ENCODE measurements at places on chromosomes 1 and 21. TPM values are rescaled to one million over a fixed set of nuclear protein-coding genes. Genes with fewer than 3 reads are reported as not detected.

DNA sequence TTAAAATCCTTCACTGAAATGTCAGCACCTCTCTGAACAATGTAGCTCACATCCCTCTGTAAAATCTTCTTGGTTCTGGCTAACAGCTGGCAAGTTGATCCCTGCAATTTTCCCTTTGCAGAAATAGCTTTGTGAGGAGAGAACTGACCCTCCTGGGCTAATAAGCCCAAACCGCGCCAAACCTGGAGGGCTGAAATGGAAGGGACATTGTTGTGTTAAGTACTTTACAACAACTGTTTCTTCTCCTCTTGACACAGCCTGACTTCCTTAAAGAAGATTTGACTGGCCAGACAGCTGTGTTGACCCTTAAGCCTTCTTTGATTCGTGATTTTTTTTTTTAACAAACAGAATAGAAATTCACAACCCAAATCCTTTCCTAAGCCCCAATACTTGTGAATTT is 5.7 kb downstream of the LMX1A start:
- H3K36me3 ChIP-seq = no peaks in the 10 kb centered on the region
- no peak overlapping the region for H3K27ac ChIP-seq
- peaks cover 96% of the 10 kb centered on the region for H3K27me3 ChIP-seq
- DNase-seq = no peak
- no peaks in the 10 kb centered on the region for H3K4me1 ChIP-seq
- no peak overlapping the region for H3K4me3 ChIP-seq

DNA sequence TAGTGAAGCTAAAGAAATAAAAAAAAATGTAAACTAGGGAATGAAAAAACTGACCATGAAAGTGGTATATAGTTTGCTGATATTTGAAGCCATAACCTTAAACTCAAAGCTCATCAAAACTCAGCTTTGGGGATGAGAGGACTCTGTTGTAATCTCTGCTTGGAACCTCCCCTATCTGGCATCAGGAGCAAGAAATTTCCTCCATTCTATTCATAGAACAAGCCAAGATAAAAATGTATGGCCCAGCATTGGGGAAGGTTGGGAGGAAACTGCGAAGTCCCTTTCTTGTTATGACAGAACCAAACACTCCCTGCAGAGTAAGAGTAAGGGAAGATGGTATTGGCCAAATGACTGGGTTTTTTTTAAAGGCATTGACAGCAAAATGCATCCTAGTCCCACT is 35.6 kb downstream of the MCOLN2 start:
- no peak overlapping the region for H3K27ac ChIP-seq
- no peak for DNase-seq
- H3K36me3 ChIP-seq = no peaks in the 10 kb centered on the region
- H3K4me1 ChIP-seq = no peaks in the 10 kb centered on the region

GRCh38 chr1:116986421-116987255 is 14.9 kb upstream of the CD101 start:
- no peak overlapping the region for H3K27ac ChIP-seq
- no peaks in the 10 kb centered on the region for H3K27me3 ChIP-seq
- peaks cover 6% of the 10 kb centered on the region for H3K36me3 ChIP-seq
- no peaks in the 10 kb centered on the region for H3K4me1 ChIP-seq
- no peak overlapping the region for H3K4me3 ChIP-seq
- no peak for DNase-seq

DNA sequence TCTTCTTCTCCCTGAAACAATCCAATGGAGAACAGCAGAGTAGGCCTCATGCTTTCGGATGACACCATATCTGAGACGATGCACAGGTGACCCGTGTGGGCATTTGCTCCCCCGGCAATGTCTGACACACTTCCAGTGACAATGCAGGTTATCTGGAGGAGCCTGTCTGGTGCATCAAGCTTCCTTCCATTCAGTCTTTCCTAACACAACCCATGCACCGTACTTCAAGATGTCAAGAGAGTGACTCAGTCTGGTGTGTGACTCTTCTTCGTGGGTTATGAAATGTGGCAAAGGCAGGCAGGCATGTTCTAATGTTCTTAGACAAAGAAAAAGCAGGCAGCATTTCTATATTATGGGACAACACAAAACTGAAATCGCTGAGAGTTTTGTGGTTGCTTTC is 159.1 kb downstream of the EDEM3 start:
- no peaks in the 10 kb centered on the region for H3K36me3 ChIP-seq
- no peaks in the 10 kb centered on the region for H3K27me3 ChIP-seq
- H3K4me3 ChIP-seq = no peak overlapping the region
- peaks cover 42% of the 10 kb centered on the region for H3K4me1 ChIP-seq
- peak overlapping the region; percentile 99 for H3K27ac ChIP-seq

Gene KCNA2
- not detected for total RNA-seq

Gene RGL1
- 1.9 TPM for total RNA-seq

Gene OR2L8
- not detected for total RNA-seq

Gene LMOD1
- total RNA-seq = 0.06 TPM

Gene TRABD2B
- total RNA-seq = 0.44 TPM

Gene PRKAA2
- 3.4 TPM for total RNA-seq

Measured in PC-3 (cell line).